ENCODE measurements at places on chromosomes 6 and 20. TPM values are rescaled to one million over a fixed set of nuclear protein-coding genes. Genes with fewer than 3 reads are reported as not detected.

XKR7 gene
- total RNA-seq, result not detected

TUBB2B gene
- not detected for total RNA-seq

ZNF165 gene
- not detected for total RNA-seq

CALHM5 gene
- 3.4 TPM for total RNA-seq

OR2H2 gene
- total RNA-seq, result not detected

PSORS1C2 gene
- total RNA-seq, result 5.2 TPM

ERVFRD-1 gene
- total RNA-seq, result not detected

CALHM6 gene
- total RNA-seq, result not detected

CLPSL1 gene
- total RNA-seq, result not detected

NFS1 gene
- 62.2 TPM for total RNA-seq

MRPL14 gene
- total RNA-seq, result 61.8 TPM

ZNF831 gene
- 0.53 TPM for total RNA-seq

GRCh38 chr20:51938559-51939258 lies 136.4 kb upstream of the SALL4 start:
- no peak for DNase-seq

DNA sequence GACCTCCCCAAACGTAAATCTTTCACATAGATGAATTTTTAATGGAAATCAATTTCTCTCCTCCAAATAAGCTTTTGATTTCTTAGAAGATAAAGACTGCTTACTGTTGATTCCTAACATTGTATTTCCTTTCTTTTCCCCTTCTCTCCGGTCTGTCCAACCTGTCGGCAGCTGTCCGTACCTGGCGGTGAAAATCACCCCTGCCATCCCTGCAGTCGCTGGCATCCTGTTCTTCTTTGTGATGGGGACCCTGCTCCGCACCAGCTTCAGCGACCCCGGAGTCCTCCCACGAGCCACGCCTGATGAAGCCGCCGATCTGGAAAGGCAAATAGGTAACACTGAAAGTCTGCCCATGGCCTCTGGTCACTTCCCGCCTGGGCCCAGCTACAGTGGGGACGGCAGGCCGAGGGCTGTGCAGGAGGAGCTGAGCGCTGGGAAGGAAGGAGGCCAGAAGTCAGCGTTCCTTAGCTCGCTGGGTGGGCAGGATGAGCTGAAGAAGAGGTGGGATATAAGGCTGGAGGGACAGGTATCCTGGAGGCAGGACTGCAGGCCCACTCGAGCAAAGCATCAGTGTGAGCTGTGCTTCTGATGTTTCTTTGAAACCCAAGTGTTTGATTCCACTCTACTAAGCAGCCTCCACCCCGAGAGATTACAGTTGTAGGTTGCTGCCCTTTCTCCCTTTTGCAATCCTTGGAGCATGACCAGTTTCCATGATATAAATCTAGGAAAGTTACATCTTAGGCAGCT lies 161.6 kb downstream of the ZDHHC14 start:
- DNase-seq, result no peak

GRCh38 chr6:46376562-46377061 lies 114.6 kb downstream of the RCAN2 start:
- DNase-seq, result no peak

DNA sequence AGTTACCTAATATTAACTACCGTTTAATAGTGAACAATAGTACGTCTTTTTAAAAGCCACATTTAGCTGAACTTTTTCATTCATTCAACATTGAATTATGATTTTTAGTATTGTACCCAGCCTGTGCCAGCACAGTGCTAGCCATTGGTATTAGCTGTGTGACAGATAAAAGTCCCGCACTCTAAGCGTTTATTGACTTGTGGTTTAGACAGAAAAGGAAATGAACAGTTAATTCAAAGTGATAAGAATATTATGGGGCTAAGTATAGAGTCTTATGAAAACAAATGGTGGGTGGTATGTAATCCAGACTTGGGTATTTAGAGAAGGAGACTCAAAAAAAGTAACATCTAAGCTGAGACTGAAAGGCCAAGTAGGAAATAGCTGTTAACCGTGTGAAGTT lies 202.3 kb downstream of the RPS12 start:
- DNase-seq, result no peak

DNA sequence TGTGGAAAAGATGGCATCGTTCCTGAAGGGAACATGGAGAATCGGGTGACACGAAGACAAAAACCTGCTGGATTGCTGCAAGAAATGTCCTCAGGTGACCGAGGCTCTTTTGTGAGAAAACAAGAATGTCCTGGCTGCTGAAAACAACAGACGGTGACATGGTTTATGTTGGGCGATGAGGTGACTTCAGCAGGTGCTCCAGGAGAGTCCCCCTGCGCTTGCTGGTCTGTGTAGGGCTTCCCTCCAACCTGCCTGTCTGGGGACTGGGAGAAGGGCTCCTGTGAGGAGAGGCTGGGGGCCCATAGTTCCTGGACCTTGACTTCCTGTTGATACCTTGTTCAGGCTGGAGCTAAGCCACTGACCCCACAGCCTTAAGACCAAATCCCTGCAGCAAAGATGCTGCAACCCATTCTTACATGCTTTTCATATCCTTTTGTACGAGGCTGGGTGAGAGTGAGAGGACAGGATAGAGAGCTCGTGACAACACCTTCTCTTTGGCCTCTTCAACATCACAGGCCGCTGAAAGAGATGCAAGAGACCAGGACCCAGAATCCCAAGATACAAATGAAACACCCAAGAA lies 134.8 kb downstream of the CD83 start:
- DNase-seq, result no peak

DNA sequence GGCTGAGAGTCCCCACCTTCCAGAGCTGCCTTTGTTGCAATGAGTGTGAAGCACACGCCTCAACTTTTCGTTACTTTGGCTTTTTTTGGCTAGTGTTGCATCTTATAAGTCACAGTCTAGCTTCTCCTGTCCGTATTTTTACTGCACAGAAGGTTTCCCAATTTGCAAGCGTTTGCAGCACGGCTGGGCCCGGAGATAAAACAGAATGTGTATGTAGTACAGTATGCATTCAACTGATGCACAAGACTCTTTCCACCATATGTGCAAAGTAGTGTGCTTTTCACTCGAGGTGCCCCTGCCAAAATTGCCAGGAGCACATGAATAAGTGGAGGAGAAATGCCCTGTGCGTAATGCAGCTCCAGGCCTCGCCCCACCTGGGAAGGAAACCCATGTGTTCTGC lies 79.6 kb downstream of the SOBP start:
- DNase-seq, result no peak

GRCh38 chr6:157849288-157850017 lies 26.4 kb downstream of the SNX9 start:
- no peak for DNase-seq

GRCh38 chr20:62236766-62237513 lies 1.4 kb upstream of the OSBPL2 start:
- no peak for DNase-seq

GRCh38 chr6:149094156-149094555 lies 223.4 kb upstream of the TAB2 start:
- no peak for DNase-seq

- no peak for DNase-seq
Observed at GRCh38 chr6:44856479-44856878, 469.0 kb downstream of the CDC5L start.

GRCh38 chr20:34638039-34638292 lies 38.9 kb downstream of the PIGU start:
- DNase-seq, result no peak

DNA sequence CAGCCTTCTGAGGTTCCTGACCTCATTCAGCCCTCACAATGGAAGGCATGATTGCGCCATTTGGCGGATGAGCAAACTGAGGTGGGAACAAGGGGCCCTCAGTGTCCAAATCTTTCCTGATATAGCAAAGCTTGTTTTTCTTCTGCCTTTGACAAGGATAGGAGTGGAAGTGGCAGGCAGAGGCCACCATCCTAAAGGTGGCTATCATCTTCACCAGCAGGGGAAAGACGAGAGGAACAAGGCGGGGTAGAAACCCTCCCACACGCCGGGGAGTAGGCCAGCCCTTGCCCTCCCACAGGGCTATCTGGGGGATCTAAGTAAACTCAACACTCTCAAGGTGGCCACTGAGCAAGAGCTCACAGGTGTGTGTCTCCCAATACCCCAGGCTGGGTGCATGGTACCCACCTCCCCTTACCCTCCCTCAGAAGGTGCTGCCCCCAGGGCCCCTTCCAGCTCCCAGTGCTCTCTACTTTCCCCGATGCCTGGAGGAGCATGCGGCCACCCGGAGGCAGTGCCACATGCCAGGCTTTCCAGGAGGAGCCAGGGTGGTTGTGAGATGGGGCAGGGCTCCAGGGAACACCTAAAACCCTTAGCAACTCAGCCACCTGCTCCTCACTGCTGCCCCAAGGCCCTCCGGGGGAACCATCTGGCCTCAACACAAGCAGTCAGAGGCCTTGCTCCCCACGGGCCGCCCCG lies 11.2 kb downstream of the SPDEF start:
- DNase-seq, result no peak

- DNase-seq, result no peak
Observed at GRCh38 chr6:165883851-165884640, 221.0 kb upstream of the PDE10A start.

DNA sequence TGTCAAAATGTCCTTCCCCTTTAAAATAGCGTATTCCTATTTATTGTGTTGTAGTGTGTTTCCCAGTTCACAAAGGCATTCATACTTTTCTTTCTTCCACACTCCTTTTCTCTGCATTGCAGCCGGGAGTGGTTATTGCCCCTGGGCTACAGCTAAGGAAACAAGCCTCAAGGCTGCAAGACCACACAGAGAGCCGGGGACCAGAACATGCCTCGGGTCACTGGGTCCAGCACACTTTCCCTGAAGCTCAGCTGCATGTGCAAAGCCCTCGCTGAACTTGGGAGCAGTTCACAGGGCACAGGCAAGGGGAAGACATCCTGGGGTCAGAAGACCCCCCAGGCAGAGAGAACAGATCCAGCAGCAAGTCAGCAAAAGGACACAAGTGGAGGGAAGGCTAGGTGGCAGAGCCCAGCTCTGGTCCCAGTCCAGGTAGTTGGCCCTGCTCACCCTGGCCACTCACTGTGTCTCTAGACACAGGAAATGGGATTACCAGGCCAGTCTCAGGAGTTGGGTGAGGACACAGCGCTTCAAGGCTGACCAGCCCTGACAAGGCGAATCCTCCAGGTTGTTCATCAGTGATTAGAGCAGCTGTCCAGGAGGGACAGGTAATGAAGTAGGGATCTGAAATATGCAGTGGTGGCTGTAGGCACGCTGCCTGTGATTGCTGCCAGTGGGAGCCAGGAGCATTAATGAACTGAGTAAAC lies 118.2 kb downstream of the CD83 start:
- DNase-seq, result no peak

GRCh38 chr6:125549202-125549884 lies 200.1 kb upstream of the HEY2 start:
- DNase-seq, result no peak

DNA sequence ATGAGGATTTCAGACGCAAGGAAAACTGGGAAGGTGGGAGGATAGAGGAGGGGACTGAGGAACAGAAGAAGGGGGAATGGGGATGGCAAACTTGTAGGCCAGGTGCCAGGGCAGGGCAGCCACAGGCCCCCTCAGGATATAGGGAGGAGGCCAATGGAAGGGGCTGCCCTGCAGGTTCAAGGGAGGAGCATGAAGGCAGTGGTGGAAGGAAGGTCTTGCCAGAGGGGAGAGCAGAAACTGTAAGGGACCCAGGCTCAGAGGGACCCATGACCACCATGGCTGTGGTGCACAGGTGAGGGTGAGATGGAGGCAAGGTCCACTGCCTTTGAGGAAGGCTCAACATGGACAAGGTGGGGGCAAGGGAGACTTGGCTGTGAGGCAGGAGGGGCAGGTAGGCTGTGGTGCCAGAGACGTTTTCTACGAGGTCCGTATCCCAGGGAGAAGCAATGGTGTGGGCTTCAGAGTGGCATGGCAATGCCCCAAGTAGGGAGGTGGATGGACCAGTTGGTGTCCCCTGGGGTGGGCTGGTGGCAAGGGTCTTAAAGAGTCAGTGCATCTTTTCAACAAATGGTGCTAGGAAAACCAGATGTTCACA lies 22.7 kb downstream of the HLA-F start:
- no peak for DNase-seq

GRCh38 chr6:158160932-158161539 lies 7.0 kb downstream of the SERAC1 start:
- peak; percentile 72 for DNase-seq

GRCh38 chr6:102995491-102995890 lies 1602.0 kb downstream of the GRIK2 start:
- DNase-seq, result no peak

DNA sequence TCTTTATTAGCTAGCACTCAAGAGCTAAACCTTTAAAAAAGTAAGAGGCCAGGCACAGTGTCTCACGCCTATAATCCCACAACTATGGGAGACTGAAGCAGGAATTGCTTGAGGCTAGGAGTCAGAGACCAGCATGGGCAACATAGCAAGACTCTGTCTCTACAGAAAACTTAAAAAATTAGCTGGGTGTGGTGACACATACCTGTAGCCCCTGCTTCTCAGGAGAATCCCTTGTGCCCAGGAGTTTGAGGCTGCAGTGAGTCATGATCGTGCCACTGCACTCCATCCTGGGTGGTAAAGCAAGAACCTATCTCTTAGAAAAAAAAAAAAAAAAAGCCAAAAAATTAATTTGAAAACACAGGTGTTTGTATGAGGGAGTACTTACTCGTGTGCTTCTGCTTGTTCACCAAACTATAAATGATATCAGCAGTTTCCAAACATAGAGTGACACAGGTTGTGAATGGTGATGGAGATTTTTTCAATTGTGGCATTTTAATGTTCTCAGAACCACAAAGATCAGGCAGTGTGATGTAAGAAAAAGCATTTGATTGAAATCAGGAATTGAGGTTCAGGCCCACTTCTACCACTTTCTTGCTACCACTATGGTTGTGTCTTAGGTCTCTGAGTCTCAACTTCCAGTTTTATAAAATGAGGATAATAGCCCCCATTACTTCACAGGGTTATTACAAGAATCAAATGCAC lies 104.9 kb downstream of the FOXO3 start:
- no peak for DNase-seq

GRCh38 chr6:150251566-150252186 lies 108.8 kb downstream of the PPP1R14C start:
- DNase-seq, result no peak

- no peak for DNase-seq
Observed at GRCh38 chr6:106637717-106638341, 8.5 kb downstream of the QRSL1 start.

- DNase-seq, result no peak
Observed at GRCh38 chr20:10288954-10289646, 70.5 kb downstream of the SNAP25 start.

DNA sequence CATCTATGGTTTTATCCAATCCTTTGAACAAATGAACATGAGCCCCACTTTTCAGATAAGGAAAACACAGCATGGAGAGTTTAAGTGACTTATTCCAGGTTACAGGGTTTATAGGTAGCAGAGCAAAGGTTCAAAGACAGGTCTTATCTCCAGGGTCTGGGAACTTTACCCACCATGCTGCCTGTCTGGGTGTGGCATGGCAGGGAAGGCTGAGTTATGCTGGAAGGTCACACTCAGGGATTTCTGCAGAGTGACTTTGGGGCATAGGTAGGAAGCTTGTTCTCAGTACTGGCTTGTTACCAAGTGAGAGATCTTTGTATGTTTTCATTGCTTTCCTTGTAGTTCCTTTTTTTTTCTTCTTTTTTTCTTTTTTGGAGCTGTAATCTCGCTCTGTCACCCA lies 1.8 kb downstream of the ZNF831 start:
- no peak for DNase-seq

GRCh38 chr6:69784595-69785377 lies 12.0 kb downstream of the LMBRD1 start:
- DNase-seq, result no peak
